Endothelial cell (in vitro differentiated cells): ENCODE measurements at places on chromosomes 3 and 15. TPM values are rescaled to one million over a fixed set of nuclear protein-coding genes. Genes with fewer than 3 reads are reported as not detected.

- peak; percentile 16 for DNase-seq
Observed at GRCh38 chr3:100089812-100090668, 24.3 kb downstream of the FILIP1L start.

Gene PROK2
- not detected for total RNA-seq

DNA sequence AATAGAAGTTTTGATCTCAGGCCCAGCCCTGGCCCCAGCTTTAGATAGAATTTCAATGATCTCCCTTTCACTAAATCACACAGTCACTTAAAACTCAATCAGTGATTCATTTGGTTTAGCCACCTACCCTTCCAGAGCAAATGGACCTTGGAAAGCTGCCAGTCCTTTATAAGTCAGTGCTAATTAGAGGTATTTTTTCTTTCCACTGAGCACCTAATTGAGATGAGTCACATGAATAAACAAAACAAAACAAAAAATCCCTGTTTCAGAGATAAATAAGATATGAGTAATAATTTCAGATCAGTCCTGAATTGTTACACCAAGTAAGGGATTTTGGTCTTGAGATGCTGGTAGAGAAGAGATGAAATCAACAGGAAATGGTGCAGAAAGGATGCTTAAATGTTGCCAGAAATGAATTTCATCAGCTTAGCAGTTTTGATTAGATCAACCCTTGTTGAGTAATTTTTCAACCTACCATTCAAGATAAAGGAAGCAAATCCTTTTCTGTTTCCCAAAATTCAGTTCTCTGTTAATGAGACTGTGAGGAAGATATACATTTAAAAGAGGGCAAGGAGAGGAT lies 352.0 kb upstream of the COL8A1 start:
- DNase-seq, result no peak

Gene TMIE
- 0.23 TPM for total RNA-seq

GRCh38 chr3:116579840-116580239 lies 129.7 kb upstream of the TUSC7 start:
- peak; percentile 21 for DNase-seq

Gene SLC22A14
- total RNA-seq, result 0.36 TPM

Gene NANOGP8
- total RNA-seq, result 0.64 TPM

DNA sequence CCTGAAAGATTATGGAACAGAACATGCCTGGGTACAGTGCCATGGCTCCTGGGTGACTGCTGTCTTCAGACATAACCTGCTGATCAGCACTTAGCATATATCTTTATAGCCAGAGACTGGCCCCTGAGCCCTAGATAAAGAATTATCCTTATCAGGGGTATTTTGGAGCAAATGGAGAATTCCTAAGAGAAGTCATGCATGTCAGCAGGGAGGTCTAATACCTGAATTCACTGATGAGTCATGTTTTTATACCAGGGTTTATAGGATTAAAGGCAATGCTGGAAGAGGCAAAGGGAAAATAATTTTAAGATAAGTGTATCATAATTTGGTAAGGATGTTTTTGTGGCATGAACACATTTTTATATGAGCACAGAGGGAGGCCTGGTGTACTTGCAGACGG lies 159.8 kb downstream of the ADAMTSL3 start:
- no peak for DNase-seq

Gene PDZRN3
- total RNA-seq, result 1.3 TPM

DNA sequence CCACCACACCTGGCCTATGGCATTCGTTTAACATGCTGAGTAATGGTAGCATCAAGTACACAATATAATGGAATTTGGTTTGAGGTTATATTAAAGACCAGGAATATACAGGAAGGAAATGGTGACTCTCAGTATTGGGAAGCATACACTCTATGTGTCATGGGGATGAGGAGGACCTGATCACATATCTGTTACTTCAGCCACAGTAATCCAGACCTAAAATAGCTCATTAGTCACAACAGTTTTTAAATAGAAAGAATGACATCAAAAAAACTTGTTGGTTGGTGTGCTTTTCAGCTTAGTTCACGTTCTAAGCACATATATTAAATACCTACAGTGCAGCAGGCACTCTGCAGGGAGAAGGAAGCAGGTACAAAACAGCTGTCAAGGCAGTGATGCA lies 52.5 kb upstream of the ATP2C1 start:
- no peak for DNase-seq

- no peak for DNase-seq
Observed at GRCh38 chr3:195690951-195691350, 29.8 kb upstream of the MUC20 start.

DNA sequence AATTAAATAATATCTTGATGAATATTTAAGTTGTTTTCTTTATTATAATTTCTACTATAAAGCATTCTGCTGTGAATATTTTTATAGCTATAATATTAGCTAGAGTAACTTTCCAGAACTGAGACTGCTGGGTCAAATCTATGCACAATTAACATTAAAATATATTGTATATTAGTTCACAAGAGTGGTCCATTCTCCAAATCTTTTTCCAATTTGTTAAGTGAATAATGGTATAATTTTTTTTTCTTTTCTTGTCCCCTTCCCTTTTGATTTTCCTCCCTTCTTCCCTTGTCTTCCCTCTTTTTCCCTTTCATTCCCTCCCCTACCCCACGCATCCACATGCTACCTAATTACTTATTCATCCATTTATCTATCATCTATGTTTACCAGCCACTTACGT lies 977.5 kb downstream of the TUSC7 start:
- DNase-seq, result no peak

Gene EOMES
- total RNA-seq, result 5.1 TPM

DNA sequence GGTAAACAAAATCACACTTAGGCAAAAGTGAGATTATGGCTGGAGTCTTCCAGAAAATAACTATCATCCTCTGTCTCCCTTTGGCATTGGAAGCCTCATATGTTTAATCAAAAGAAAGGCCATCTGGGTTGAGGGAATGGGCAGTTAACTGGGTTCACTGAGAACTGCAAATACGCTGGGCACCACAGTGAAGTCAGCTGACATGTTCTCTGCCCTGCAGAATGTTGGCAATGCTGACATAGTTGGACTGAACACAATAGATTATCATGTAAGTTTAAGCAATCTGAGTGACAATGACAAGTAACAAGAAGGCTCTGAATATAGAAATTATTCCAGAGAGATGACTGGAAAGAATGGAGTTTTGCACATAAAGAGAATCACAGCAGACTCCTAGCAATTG lies 43.8 kb upstream of the SLC25A26 start:
- no peak for DNase-seq

DNA sequence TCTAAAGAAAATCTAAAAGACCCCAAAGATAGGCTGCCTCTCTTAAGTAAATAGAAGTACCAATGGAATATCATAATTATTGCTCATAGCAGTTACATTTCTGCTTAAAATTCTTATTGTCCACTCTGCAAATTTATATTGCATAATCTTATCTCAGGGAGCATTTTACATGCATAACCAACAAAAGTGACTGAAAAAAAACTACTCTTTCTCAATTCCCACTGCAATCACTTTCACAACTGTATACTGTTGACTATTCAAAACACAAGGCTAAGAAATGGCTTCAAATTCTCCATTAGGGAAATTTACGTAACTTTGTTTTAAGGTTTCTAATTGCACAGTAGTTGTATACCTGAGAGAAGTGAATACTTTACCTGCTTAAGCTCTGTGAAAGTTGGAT lies 56.3 kb downstream of the HMG20A start:
- DNase-seq, result no peak

Gene AMT
- 11.9 TPM for total RNA-seq

GRCh38 chr3:53862241-53862640 lies 15.9 kb downstream of the IL17RB start:
- no peak for DNase-seq

Gene TP63
- 1.0 TPM for total RNA-seq

Gene THBS1
- total RNA-seq, result 8.2 TPM

DNA sequence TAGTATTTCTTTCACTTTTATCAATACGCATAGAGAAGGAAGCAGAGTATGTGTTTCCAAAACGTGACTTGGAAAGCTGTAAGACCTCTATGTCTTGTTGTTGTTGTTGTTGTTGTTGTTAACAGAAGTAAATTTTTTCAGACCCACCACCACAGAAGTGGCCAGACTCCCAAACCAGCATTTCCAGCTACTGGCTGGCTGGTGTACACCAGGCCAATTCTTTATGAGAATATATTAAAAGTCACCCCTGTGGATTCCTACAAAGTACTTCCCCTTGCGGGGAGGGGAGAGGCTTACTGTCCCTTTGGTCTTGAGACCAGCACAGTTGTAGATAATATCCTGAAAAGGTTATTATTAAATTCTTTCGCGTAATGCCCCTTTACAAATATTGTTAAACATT lies 1.6 kb upstream of the FOXP1 start:
- DNase-seq, result no peak

Gene PTH1R
- 6.2 TPM for total RNA-seq

- DNase-seq, result no peak
Observed at GRCh38 chr15:75669191-75669878, 21.6 kb downstream of the SNX33 start.

GRCh38 chr15:33985287-33985686 lies 17.0 kb downstream of the CHRM5 start:
- no peak for DNase-seq

GRCh38 chr15:41333026-41333562 lies 413 bp downstream of the NUSAP1 start:
- DNase-seq, result no peak

- DNase-seq, result no peak
Observed at GRCh38 chr3:42224178-42224577, 41.8 kb downstream of the CCK start.

GRCh38 chr15:44695294-44695693 lies 15.8 kb downstream of the PATL2 start:
- DNase-seq, result no peak

DNA sequence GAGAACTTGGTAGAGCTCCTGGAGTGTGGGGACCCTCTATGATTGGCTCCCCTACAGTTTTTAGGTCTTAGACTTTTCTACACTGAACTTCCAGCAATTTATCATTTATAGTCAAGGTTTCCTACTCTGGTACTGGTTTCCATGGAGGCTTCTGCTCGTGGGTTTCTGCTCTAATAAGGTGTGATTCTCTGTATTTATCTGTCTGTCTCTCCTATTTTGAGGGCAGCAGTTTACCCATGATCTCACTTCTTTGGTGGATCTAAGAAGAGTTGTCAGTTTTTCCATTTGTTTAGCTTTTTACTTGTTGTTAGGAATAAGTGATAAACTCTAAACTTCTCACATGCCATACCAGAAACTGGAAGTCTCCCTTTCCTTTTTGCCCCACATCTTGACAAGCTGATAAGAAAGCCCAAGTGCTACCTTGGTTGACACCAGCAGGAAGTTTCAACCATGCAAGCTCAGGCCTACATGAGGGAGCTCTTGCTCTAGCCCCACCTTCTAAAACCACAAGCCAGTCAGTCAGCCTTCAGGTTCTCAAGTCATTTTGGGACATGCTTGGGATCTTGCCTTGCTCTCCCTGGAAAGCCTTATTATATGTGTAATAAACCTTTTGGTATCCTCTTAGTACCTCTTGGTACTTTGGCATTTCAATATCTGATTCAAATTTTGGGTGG lies 10.0 kb downstream of the TIMMDC1 start:
- DNase-seq, result no peak

DNA sequence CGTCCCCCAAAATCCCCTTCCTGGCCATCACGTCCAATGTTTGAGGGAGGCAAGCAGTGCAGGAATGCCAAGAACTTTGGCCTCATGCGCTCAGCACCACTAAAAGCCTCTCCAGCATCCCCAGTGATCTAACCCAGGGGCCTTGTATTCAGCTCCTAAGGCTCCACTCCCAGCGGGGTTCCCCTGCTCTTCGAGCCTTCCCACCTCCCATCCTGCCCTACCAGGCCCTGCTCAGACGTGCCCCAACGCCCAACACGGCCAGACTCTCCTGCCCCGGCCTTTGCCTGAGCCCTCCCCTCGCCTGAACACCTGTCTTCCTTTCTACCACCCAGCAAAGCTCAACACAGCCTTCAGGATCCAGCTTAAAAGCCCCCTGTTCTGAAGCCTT lies 30.5 kb downstream of the PLXND1 start:
- DNase-seq, result no peak

DNA sequence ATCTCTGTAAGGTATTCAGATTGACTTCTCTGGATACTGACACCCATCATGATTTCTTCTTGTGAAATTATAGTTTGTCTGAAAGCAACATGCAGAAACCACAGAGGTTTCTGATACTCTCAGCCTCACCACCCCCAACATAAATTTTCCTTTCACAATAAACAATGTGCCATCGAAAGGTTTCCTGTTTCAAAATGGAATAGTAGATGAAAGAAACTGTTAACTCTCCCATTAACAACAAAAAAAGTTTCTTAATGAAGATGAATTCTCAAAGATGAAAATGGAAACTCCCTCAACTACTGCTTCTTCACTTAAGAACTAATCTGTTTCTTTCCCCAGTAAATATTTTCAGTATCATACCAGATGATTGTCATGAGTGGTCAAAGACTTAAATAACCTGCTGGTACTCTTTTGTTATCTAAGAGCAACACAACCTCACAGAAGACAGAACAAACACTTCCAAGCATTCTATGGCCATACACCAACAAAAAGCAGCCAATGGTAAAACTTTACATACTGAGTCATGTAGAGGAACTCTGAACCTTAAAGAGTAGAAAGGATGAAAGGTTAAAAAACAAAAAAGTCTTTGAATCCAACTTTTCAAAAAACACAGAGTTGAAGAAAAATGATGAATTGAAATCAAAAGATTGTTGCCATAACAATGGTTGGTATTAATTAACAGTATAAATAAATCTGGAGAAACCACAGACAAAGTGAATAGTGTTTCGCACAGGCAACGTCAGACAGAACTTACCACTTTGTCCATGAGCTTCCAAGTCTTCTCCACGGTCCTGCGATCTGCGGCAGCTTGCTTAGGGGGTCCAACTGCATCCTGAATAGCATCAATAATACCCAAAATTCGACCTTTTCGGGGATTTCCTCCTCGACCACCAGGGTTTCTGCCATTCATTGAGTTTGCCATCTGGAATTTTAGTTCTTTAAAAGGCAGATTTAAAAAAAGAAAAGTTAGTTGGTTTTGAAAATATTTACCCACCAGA lies 1.9 kb downstream of the CBLB start:
- DNase-seq, result no peak

DNA sequence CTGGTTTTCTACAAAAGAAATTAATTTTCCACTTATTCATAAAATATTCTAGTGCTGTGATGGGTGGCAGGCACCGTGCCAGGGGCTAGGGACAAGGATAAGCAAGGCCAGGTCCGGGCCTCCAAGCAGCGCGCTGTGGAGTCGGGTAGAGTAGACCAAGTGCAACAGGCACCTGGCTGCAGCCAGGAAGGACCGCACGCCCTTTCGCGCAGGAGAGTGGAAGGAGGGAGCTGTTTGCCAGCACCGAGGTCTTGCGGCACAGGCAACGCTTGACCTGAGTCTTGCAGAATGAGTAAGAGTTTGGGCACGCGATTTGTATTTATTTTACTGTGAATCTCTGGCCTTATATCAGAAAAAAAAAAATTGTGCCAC lies at the start of gene CASR:
Gene CASR (plus strand): TSS at position 148 of the 372 bp plus-strand sequence. CDS start 70,522 bp downstream, outside the sequence.
- peak; percentile 23 for DNase-seq

Gene WDR48
- 33.4 TPM for total RNA-seq

DNA sequence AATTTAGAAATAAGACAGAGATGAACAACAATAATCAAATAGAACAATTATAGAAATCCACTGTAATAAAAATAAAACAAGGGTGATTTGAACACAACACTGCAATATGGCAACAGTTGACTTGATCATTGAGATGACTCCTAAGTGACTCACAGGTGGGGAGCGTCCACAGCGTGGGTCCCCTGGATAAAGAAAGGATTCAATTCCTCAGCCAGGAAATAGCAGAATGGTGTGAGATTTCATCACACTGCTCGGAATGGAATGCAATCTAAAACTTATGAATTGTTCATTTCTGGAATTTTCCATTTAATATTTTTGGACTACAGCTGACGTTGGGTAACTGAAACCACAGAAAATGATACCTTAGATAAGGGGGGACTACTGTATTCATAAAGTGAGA lies 82.0 kb downstream of the CNTN3 start:
- no peak for DNase-seq
